Thoracic aorta (tissue), 2 donors: ENCODE measurements at places on chromosomes 12 and 14.

GRCh38 chr14:51201890-51202289 is 38.2 kb upstream of the TMX1 start:
- no peak for DNase-seq

GRCh38 chr14:68404652-68405183 is 388.1 kb downstream of the ZFP36L1 start:
- DNase-seq, result no peak

- DNase-seq, result no peak
These were observed 15.0 kb upstream of the AKAP5 start for GRCh38 chr14:64450255-64450654.

GRCh38 chr12:25781232-25781631 is 177.2 kb upstream of the RASSF8 start:
- no peak for DNase-seq

DNA sequence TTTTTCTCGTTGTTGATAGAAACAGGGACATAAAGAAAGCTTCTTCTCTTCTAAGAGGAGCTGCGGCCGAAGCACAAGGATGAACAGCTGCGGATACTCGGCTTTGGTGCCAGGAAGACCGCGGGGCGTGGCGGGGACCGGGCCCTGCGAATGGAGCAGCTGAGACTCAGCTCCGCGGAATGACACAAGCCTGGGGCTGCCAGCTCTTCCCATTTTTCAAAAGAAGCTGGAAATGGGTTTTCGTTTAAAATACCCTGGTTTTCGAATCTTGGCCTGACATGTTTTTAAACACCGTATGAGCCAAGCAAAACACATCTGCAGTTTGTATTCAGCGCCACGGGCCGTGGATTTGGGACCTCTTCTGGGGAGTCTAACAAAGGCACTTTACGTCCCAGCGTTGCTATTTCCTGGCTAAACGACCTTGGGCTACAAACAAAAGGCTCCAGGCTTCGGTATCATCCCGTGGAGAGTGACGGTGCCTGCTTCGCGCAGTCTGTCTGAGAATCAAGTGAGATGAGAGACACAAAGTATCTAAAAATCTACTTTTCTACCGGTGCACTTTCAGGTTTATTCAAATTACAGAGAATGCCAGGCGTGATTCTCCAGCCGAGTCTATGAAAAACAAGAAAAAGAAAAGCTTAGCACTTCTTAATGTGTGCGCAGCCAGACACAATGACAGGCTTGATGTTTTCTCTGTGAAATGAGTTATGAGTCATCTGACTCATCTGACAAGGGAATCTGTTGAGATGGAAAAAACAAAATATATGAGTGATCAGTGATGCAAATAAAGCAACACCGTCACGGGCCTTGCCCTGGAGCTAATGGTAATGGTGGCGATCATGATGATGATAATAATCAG is 114.0 kb upstream of the TMEM132D start:
- DNase-seq, result no peak

GRCh38 chr14:105860615-105861580 is 334.5 kb downstream of the TMEM121 start:
- no peak for DNase-seq

GRCh38 chr12:59484575-59484974 is 111.3 kb upstream of the SLC16A7 start:
- no peak for DNase-seq

GRCh38 chr12:76621582-76622024 is 62.0 kb upstream of the OSBPL8 start:
- peak; percentile 20 for DNase-seq

DNA sequence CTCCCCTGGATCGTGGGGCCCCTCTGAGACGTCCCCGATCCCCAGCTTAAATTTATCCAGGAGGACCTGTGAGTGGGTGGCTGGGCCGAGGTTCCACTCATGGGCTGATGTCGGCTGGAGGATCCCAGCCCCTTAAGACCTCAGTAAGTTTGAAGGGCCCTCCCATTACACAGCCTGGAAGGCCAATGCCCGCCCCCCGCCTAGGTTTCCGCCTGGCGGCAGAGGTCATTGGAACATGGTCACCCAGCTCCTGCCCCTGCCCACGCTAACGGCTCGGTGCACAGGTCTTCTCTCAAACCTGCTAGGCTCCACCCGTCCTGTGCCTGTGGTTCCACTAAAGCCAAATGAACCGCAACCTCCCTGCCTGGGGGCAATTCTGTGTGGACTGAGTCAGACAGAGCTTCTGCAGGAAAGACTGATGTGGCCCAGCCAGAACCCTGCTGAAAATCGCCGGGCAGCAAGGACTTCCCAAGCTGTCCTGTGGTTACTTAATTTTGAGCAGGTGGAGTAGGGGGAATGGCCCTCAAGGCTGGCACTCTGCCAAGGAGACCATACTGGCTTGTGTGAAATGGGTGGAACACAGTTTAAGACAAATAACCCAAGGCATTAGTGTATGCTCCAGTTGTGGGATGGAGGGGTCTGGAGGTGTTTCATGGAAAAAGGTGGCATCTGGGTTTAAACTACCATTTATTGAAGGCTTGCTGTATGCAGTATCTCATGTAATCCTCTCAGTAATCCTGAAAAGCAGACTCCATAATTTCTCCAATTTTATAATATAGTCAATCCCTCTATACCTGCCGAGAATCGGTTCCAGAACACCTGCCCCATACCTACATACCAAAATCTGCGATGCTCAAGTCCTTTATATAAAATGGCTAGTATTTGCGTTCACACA is 903 bp upstream of the NT5DC3 start:
- DNase-seq, result peak; percentile 11

- no peak for DNase-seq
These were observed 21.3 kb downstream of the FBXO21 start for GRCh38 chr12:117168976-117169375.

DNA sequence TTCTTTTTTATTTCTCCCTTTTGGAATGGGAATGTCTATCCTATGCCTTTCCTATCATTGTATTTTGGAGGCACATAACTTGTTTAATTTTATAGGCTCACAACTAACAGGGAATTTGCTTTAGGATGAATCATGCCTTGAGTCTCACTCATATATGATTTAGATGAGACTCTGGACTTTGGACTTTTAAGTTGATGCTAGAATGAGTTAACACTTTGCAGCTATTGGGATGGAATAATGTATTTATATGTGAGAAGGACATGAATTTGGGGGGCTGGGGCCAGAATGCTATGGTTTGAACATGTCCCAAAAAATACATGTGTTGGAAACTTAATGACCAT is 365.3 kb downstream of the ZFP36L1 start:
- no peak for DNase-seq

DNA sequence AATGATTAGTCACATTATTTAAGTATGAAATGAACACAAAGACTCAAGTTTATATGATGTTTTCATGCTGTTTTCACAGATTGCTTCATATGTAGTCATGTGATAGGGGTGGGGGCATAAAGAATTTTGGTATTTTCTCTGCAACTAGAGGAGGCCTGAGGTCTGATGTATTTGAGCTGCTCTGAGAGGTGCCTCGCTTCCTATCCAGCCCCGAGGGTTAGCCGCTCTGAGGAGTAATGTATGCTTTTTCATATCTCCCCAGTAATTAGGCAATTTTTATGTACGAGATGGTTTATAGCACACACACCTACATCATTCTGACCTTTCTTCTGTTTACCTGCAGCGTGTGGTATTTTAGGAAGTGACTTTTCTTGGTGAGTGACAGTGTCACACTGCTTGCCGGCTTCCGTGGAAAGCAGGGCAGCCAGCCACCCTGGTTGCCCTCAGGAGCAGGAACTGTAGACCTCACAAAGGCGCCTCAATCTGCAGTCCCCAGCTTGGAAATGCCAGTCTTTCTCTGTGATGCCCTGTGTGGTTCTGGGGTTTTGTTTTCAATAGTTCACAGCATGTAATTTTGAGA is 106.4 kb downstream of the VRK1 start:
- DNase-seq, result no peak

- no peak for DNase-seq
These were observed 9.4 kb downstream of the CCND2 start for GRCh38 chr12:4282892-4283511.

DNA sequence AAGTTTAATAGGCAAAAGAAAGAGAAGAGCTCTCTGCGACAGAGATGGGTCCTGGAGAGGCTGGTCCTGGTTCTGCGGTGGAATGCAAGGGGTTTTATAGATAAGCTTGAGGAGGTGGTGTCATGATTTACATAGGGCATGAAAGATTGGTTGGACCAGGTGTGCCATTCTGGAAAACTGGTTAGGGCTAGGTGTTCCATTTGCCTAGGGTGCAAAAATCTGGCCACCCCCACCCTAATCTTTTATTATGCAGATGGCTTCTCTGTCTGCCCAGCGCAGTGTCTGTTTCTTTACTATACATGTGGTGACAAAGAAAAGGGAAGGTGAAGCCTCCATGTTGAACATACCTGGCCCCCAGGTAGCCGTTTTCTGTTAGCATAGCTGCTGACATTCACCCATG is 65.4 kb downstream of the ERC1 start:
- DNase-seq, result no peak

GRCh38 chr12:93667672-93668071 is 9.5 kb upstream of the CRADD start:
- no peak for DNase-seq

DNA sequence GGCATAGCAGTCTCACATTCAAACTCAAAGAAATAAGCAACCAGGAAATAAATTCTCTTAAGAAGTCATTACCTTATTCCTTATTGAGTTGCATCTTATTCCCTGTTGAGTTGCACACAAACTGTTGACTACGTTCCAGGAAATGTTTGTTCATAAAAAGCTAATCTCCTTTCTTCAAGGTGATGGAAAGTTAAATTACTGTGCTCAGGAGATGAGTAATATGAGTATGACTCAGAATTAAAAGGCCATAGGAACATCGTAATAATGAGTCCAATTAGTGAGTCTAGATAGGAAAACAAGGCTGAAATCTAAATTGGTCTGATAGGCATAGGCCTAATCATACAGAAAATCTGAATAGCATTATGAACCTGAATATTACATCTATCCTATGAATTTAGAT is 203.1 kb downstream of the SLC2A13 start:
- no peak for DNase-seq

DNA sequence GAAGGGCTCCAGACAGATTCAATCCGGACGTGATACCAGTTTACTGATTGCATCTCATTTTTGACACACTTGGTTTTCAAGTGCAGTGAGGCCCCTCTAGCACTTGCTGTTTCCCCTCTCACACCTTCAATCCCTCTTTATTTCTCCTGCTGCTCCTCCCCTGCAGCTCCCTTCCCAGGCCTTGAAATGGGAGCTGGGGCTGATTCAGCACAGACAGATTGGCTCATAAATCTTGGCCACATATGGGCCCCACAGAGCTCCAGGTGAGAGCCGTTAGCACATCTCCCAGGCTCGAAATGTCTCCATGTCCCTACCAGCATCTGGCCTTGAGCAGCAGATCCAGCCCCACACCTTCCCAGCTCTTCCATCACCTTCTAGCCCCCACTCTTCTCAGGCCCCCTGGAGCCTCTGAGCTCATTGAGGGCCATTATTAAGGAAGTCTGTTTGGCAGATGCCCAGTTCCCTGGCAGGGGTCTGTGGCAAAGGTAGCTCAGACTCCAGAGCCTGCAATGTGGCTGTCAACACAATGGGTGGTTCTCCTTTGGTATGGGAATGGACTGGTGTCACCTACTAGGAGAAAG is 220.3 kb upstream of the FKBP4 start:
- no peak for DNase-seq

GRCh38 chr12:27673101-27673718 is 23.0 kb upstream of the REP15 start:
- DNase-seq, result no peak

GRCh38 chr14:82642425-82642824 is 1108.8 kb upstream of the SEL1L start:
- no peak for DNase-seq

DNA sequence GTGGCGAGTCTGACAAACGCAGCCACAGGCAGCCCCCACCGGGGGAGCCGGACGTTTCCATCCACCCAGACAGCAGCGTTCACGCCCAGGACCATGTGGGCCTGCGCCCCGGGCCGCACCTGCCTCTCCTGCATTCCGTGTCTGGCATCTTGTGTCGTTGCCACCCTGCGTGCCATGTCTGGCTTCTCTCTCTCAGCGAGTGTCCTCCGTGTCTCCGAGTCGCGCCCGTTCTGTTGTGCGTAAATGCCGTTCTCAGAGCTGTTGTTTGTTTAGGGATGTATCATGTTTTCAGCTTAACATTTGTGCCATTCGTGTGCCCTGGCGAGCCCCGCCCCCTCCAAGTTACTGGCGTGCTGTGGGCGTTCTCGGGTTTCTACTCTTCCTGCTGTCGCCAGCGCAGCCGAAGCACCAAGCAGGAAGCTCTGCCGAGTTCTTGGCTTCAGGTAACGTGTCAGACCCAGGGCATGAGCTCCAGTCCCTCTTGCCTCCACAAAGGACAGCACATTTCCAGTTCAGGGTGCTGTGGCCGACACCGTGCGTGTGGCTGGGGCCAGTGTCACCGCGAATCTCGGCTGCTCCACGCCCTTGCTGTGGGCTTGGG is 34.6 kb downstream of the NOC4L start:
- DNase-seq, result no peak

DNA sequence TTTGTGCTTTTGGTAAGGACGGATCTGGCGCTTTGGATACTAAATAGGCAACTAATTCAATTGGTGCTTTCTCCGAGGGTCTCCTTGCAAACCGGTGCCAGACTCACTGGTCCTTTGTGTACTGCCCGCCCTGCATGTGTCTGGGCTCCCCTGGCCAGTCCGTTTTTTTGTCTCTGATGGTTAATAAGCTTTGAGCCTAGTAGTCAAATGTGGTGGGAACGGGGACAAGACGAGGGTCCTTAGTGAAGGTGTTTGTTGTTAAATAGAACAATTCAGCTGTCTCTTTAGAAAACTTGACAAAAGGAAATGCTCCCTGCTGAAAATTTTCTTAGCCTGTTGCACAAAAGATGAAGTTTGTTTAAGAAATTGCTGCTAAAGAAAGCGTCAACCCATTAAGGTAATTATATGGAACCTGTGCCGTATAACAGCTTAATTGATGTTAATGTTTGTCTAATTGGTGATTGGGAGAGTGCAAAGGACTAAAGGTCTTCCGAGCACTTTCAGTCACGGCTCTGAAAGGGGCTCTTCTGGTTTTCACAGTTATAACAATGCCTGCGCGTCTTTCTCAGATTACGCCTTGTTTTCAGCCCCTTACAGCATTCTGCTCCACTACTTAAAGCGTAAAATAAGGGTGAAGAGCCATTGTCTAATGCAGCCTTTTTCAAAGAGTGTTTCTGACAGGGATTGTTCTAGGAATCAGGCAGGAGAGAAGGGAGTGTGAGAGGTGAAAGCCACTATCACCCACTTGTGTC is 537.4 kb downstream of the PRKD1 start:
- no peak for DNase-seq

GRCh38 chr14:70190156-70190555 is 1.4 kb upstream of the SLC8A3 start:
- no peak for DNase-seq

DNA sequence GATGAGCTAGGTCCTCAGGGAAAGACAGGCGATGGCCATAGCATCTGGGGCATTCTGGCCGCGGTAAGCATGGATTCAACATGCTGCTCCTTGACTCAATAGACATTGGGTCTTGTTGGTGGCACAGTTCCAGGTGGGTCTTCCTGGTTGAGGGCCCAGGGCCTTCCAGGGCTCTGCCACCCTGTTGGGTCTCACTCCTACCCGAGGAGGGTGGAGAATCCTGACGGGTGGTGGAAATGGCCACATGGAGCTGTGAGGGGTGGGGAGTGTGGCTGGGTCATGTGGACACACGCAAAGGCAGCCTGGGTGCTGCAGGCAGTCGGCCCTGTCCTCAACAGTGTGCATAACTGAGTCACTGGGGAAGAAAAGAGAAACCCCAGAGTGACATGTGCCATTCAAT is 148.1 kb downstream of the KIF26A start:
- no peak for DNase-seq
